ENCODE measurements at places on chromosomes 3 and 15. TPM values are rescaled to one million over a fixed set of nuclear protein-coding genes. Genes with fewer than 3 reads are reported as not detected.

Gene ERICH6
- not detected for total RNA-seq

Gene SAMMSON
- 26.2 TPM for total RNA-seq

- no peak for DNase-seq
Observed at GRCh38 chr3:57112206-57112605, 51.7 kb downstream of the SPATA12 start.

- DNase-seq = no peak
Observed at GRCh38 chr3:123290107-123290930, 88.6 kb downstream of the SEC22A start.

DNA sequence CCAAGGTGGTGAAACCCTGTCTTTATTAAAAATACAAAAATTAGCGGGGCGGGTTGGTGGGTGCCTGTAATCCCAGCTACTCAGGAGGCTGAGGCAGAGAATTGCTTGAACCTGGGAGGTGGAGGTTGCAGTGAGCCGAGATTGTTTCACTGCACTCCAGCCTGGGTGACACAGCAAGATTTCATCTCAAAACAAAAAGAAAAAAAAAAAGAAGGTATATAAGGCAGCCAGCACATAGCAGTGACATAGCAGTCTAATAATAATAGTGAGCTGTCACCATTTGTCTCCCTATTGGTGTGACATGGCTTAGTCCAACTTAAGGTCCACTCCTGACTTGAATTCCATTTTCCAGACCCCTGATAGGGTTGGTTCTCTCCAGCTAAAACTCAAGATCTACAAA lies 8.8 kb upstream of the LACTB start:
- DNase-seq = no peak

- no peak for DNase-seq
Observed at GRCh38 chr15:86444527-86444926, 364.9 kb downstream of the AGBL1 start.

- no peak for DNase-seq
Observed at GRCh38 chr15:59668556-59668955, 11.2 kb upstream of the GTF2A2 start.
